ENCODE measurements at places on chromosomes 16 and 17. TPM values are rescaled to one million over a fixed set of nuclear protein-coding genes. Genes with fewer than 3 reads are reported as not detected.

The CSH1 gene
- total RNA-seq: not detected

The SLFN11 gene
- total RNA-seq: 64.8 TPM

The ABCA8 gene
- not detected for total RNA-seq

The CCL17 gene
- total RNA-seq: 3.1 TPM

The CCL16 gene
- total RNA-seq: not detected

DNA sequence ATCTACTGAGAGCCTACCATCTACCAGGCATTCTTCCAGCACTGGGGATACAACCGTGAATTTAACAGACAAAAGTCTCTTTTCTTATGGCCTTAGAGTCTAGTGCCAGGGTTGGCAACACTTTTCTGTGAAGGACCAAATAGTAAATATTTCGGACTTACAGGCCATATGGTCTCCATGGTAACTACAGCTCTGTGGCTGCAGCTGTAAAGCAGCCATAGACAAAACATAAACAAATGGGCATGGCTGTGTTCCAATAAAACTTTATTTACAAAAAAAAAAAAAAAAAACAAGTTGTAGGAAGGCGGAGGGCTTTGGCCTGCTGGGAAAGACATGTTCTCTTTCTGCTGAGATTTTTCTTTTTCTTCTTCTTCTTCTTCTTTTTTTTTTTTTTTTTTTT lies 98.7 kb downstream of the ABCC12 start:
- DNase-seq: no peak

GRCh38 chr16:57361404-57361803 lies 2.8 kb downstream of the CCL22 start:
- no peak for DNase-seq

- no peak for DNase-seq
Observed at GRCh38 chr17:65218261-65218660, 81.1 kb downstream of the RGS9 start.
